ENCODE measurements at places on chromosomes 1 and 21.

- DNase-seq: no peak
- no peaks in the 10 kb centered on the region for H3K27me3 ChIP-seq
Observed at GRCh38 chr1:2368053-2368744, 23.2 kb downstream of the MORN1 start.

- H3K36me3 ChIP-seq: no peaks in the 10 kb centered on the region
- H3K27me3 ChIP-seq: no peaks in the 10 kb centered on the region
- no peak overlapping the region for H3K4me3 ChIP-seq
- no peak overlapping the region for H3K27ac ChIP-seq
Observed at GRCh38 chr1:54424398-54424797, 18.2 kb upstream of the SSBP3 start.

- no peaks in the 10 kb centered on the region for H3K27me3 ChIP-seq
- H3K4me1 ChIP-seq: peaks cover 9% of the 10 kb centered on the region
- no peaks in the 10 kb centered on the region for H3K36me3 ChIP-seq
- no peak overlapping the region for H3K4me3 ChIP-seq
Observed at GRCh38 chr1:243945727-243946126, 95.7 kb upstream of the AKT3 start.

DNA sequence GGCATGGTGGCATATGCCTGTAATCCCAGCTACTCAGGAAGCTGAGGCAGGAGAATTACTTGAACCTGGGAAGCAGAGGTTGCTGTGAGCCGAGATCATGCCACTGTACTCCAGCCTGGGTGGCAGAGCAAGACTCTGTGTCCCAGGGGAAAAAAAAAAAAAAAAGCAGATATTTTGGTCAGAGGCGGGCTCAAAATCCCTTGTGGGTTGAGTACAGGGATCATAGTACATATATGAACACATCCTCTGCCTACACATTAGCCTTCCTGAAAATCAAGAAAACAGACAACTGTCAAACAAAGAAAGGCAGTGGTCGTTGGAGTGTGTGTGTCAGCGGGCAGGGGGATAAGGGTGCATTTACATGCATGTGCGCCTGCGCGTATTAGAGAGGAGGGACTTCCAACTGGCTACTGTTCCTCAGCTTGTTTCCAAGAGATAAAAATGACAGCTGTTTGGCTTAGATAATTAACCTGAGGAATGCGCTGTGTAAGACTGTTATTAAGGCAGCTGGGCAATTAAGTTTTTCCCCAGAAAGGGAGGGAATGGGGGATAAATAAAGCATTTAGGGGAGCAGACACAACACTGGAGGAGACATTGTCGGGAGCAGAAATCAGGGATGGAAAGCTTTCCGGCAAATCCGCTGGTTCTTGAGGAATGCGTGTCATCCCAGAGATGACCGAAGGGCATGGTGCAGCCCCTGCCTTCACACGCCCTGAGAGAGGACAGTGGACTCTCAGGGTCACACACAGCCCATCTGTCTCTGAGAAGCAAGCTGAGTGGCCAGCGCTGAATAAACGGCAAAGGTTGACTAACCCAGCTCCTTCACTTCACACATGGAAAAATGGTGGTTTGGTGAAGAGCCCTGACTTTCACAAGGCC is 6.4 kb downstream of the LAMB3 start:
- peaks cover 85% of the 10 kb centered on the region for H3K4me1 ChIP-seq
- no peak for DNase-seq
- no peak overlapping the region for H3K27ac ChIP-seq
- H3K27me3 ChIP-seq: no peaks in the 10 kb centered on the region
